Stimulated activated CD4-positive, alpha-beta T cell treated with anti-CD3 and anti-CD28 coated beads, Interleukin-4, amount 100 ng/mL, for 4 hours (primary cell): ENCODE measurements at places on chromosomes 7 and 10.

DNA sequence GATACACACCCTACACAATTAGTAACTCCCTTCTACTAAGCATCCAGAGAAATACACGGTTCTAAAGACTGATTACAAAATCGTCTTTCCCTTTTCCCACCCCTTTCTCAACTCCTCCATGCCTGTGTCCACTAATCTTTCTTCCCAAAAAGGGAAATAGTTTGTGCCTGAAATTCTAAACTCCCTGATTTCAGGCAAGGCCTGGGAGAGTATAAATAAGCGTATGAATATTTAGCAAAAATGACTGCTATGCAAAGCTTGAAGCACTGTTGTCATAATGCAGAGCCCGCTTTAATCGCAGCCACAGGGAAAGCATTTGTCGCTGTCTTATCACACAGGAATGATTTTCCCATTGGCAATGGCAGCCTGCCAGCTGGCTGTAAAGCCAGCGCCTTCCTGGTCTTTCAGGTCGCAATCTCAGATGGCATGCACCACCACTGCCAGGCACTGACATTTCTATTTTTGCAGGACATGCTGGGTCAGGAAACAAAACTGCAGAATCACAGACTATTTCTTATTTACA, 142.9 kb upstream of the PCGF5 start:
- DNase-seq = no peak

DNA sequence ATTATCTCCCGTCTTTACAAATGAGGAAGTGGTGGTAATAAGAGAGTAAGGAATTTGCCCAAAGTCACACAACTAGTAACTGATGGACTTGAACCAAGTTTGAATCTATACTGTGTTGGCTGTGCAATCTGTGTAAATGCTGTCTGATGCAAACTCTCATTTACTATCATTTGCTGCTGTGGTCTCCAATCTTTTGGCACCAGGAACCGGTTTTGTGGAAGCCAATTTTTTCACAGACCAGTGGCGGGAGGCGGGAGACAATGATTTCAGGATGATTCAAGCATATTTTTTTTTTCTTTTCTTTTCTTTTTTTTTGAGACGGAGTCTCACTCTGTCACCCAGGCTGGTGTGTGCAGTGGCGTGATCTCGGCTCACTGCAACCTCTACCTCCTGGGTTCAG, 450.0 kb upstream of the FZD8 start:
- DNase-seq = no peak

DNA sequence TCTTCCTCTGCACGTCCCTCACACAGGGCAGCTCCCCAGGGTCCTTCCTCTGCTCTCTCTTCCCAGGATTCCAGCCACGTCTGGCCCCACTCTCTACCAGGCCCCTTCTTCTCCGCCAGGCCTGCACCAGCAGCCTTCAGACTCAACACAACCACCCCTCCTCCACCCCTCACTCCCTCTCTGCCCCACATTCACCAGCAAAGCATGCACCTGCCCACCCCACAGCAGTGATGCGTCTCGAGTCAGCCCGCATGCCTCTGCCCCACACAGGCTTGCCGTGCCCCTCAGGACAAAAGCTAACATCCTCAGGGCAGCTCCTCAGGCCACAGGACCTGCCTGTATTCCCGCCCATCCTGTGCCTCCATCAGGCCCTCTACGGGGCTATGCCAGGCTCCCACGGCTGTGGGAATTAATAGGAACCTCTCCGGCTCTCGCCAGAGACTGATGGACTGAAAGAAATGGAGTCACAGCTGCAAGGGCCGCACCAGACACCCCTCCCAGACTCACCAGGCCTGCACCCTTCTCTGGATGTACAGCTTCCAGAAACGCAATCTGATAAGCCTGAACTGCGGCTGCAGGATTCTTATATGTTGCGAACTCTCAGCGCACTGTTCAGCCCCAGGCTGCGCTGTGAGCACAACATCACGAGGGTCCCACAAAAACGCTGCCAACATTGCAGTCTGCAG, 100.1 kb downstream of the CYTH3 start:
- DNase-seq = no peak

- DNase-seq = no peak
Measured at GRCh38 chr10:117342641-117343040, 32.6 kb downstream of the PDZD8 start.

DNA sequence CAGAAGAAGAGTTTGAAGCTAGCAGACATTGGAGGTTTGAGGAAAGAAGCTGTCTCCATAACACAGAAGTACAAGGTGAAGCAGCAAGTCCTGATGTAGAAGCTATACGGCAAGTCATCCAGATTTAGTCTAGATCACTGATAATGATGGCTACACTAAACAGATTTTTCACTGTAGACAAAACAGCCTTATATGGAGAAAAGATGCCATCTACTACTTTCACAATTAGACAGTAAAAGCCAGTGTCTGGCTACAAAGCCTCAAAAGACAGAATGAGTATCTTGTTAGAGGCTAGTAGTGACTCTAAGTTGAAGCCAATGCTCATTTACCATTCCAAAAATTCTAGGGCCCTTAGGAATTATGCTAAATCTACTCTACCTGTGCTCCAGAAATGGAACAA, 85.1 kb downstream of the SNX13 start:
- DNase-seq = no peak

DNA sequence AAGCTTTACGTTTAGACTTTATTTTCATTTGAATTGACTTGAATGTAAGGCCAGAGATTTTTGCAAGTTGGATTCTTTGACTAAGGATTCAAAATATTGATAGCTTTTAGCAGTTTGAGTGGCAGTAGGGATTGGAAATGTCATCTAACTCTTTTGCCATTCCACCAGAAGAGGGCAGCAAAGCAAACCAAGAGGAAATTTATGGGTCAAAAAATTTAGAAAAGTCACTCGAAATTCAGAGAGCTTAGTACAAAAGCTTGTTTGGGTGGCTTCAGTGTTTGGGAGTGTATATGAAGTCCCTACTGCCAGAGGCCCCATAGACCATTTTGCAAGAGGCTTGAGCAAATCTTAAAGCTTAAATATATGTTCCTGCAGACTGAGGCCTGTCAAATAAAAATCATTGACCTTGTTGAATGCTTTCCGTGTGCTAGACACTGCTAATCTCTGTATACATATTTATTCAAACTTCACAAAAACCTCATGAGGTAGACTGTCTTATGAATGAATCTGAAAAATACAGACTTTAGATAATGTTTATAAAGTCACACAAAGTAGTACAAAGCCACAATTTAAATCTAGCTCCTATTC, 44.6 kb upstream of the RSBN1L start:
- DNase-seq = no peak

DNA sequence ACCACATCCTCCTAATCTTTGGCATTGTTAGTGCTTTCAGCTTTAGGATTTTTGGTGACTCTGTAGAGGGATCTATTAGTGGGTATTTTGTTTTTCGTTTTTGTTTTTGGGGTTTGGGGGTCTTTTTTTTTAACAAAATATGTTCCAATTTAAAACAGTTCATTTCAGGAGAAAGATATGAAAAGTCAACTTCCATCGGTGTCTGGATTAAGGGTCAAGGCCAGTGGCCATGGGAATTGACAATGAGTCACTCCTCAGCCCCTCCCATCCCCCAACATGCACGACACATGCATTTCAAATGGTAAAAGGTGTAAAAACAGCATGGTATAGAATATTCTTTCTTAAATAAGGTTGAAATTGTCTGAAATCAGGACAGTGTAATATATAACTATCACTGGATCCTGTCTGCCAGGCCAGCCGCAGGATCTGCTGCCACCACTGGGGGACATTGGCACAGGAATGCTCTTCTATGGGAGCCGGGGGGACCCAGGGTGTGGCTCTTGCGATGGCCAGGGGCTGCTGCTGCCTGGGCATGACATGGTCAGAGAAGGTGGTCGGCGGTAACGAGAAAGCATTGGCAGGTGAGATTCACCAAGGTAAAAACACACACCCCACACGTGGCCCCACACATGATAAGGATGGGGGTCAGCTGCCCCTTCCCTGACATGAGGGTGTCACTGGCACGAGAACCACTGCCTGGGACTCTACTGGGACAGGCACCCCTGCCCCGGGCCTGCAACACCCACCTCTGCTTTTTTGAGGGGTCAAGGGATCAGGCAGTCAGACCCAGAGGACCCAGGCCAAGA, 126.2 kb upstream of the KCTD7 start:
- DNase-seq = no peak

DNA sequence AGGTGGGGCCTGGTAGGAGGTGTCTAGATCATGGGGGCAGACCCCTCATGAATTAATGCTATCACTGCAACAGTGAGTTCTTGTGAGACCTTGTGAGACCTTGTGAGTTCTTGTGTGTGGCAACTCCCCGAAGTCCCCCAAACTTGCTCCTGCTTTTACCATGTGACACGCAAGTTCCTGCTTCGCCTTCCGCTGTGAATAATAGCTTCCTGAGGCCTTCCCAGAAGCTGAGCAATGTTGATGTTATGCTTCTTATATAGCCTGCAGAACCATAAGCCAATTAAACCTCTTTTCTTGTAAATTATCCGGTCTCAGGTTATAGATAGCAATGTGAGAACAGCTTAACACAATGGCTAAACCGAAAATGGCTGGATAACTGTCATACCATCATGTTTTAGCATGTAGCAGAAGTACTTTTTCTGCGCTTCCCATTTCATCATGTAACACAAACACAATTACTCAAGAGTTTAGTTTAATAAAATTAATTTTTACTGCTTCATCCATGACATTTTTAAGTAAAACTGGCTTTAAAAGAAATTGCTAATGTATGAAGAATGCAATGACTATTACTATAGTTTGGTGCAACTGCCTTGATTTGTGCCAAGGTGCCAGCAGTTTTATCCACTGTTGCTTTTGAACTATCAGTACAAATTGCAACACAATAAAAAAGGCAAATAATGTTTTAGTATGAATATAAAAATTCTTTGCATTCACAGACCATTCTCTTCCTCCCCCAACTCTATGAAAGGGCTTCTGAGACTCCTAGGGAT, 87.7 kb upstream of the TMEM168 start:
- no peak for DNase-seq

GRCh38 chr10:60521974-60522405, 132.3 kb upstream of the ANK3 start:
- no peak for DNase-seq

DNA sequence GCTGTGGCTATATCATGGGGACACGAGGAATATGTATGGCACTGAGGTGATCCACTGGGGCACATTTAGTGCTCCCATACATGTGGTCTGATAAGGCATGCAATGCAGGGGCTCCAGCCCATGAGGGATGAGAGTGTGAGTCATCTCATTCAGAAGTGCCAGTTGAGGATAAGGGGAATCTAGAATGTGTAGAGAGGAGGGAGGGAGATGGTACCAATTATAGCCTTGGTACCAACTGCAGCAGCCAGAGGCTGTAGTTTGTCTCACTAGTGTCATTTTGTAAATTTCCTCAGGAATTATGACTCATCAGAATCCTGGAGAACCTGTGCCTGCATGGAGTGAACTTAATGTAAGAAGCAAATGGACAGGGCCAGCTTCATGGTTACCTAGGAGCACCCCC, 46.2 kb downstream of the LAMB4 start:
- DNase-seq = no peak

GRCh38 chr10:94430701-94431100, 28.4 kb downstream of the TBC1D12 start:
- no peak for DNase-seq

DNA sequence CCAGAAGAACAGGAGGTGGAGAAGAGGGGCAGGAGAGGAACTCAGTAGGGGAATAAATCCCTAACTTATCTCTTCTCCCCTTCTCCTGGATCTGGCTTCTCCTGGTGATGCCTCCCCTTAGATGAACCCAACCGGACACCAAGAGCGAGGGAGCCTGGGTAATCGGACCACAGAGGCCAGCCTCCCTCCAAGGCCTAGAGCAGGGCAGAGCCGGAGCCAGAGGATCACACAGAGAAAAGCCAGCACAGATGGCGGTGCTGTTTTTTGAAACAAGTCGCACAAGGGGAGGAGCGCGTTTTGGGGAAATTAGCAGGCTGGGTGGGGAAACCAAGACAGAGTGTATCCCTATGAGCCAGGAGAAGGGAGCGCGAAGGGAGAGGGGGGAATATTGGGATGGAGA, 4.9 kb upstream of the SRRM3 start:
- no peak for DNase-seq

GRCh38 chr10:131214521-131215244, 96.8 kb downstream of the TCERG1L start:
- no peak for DNase-seq

DNA sequence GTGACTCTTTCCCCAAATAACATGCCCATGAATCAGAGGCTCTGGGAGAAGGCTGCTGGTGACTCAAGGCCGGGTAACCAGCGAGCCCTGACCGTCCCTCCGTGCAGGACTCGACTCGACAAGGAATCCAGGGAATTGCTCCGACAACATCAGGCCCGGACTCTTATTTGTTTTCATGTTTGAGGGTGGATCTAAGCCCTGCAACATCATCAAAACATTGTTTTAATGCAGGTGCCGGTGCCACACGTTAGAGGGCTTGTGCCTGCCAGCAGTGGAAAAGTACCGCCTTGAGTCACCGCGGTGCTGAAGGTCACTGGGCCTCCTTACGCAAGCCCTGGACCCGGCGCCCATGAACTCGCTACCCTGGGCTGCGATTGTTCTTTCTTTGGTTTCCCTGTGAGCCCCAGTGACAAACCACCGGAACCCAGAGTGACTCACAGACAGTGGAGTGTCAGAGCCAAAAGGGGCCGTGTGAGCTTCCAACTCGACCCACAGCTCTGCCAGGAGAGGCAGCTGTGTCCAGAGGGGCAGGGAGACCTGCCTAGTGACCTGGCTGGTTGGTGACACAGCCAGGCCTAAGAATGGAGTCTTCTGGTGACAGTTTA, 139.4 kb upstream of the SHH start:
- no peak for DNase-seq

GRCh38 chr7:89731751-89732445, 422.4 kb upstream of the STEAP1 start:
- no peak for DNase-seq

GRCh38 chr10:126179637-126180036, 208.6 kb downstream of the ADAM12 start:
- no peak for DNase-seq

- no peak for DNase-seq
Measured at GRCh38 chr10:12466704-12467305, 117.5 kb downstream of the CAMK1D start.

DNA sequence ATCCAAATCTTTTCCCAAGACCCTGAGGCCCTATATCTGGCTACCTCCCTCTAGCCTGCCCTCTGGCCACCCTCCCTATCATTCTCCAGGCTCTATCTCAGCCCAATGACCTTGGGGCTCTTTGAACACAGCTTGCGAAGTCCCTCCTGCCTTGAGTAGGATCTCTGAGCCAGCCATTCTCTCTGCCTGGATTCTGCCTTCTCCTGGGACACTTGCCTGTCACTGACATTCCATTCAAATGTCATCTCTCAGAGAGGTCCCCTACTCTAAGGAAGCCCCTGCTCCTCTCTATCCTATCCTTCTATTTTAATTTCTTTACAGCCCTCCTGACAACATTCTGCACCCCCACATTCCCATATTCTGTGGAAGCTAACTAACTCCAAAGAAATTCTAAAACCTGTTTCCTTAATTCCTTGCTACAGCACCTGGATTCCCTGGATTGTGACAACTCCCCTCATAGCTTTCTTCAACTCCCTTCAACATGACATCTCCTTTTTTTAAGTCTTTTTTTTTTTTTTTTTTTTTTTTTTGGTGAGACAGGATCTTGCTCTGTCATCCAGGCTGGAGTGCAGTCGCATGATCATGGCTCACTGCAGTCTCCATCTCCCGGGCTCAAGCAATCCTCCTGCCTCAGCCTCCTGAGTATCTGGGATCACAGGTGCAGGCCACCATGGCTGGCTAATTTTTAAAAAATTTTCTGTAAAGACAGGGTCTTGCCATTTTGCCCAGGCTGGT, 81.0 kb upstream of the ASAH2 start:
- no peak for DNase-seq
